ENCODE measurements at places on chromosomes 6 and 20.

DNA sequence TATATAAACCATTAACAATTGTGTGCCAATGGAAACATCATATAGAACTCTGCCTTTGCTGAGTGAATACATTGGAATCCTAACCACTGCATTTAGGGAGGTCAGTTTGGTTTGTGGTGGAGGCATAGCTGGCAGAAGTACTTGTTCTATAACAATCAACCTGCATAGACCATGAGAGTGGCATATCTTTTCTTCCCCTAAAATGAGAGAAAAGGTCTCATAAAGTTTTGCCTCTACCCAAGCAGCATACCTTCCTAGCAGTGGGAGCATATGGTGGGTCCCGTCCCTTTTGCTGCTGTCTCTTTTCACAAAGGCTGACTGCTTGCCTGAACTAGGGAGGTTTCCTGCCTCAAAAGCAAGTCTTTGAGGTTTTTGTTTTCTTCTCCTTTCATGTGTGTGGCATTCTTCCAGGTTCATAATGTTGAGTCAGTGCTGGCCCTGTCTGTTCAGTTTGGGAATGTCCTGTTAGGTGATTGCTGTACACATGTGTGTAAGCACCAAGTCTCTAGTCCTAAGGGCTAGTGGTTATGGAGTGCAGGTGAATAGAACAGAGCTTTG lies 61.2 kb upstream of the SUPT3H start:
- DNase-seq: peak; percentile 91

DNA sequence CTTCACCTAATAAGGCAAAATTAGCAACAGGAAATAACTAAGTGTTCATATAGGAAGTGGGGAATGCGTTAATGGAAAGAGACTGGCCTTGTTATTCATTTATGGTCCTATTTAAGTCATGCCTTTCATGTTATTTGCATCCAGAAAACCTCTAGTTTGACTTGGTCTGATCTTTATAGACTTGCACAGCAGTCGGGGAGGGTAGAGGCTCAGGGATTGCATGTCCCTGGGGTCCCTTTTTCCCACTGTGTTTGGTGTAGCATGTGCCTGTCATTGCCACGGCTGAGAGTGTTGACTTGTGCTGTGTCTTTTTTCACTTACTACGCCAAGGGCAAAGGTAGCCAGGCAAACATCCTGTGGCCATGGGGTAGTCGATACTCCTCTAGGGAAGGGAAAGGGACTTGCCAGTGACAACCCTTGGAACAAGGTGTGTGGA lies 105.4 kb upstream of the RIN2 start:
- DNase-seq: no peak

GRCh38 chr6:108157234-108157980 lies 8.4 kb upstream of the NR2E1 start:
- DNase-seq: no peak

DNA sequence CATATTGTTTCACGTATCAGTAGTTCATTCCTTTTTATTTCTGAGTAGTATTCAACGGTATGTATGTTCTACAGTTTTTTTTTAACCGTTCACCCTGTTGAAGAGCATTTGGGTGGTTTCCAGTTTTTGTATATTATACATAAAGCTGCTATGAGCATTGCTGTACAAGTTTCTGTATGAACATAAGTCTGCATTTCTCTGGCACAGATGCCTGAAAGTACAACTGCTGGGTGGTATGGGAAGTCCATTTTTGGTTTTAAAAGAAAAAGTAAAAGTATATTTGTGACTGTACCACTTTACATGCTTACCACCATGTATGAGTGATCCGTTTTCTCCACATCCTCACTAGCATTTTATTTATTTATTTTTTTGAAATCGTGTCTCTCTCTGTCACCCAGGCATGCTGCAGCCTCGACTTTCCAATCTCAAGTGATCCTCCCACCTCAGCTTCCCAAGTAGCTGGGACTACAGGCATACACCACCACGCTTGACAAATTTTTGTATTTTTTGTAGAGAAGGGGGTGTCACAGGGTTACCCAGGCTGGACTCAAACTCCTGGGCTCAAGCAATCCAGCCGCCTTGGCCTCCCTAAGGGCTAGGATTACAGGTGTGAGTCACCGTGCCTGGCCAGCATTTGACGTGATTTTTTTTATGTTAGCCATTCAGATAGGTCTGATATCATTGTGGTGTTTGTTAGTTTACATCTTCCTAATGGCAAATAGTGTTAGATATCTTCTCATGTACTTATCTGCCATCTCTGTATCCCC lies 11.0 kb upstream of the SIM1 start:
- no peak for DNase-seq

- DNase-seq: no peak
These were observed 92.1 kb upstream of the GCM1 start for GRCh38 chr6:53240761-53241160.

DNA sequence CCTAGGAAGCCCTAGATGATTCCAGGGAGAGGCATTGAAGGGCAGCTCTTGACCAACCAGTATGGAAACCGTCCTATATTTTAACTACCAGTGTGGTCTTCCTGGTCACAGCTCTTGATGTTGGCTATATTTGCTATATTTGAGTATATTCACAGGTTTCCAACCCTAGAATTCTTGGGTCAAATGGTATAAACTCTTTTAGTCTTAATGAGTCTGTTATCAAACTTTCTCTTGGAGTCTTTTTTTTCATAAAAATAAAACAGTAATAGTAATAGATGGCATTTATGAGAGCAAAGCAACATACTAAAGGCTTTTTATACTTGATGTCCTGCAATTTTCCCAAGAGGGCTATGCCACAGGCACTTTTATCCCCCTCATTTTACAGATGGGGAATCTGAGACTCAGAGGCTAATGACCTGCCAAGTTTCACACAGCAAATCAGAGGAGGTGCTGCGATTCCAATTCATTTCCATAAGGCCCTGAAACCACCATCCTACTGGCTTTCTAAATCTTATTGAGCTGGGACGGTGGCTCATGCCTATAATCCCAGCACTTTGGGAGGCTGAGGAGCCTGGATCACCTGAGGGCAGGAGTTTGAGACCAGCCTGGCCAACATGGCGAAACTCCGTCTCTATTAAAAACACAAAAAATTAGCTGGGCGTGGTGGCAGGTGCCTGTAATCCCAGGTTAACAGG lies 217.2 kb upstream of the ZNF217 start:
- no peak for DNase-seq

DNA sequence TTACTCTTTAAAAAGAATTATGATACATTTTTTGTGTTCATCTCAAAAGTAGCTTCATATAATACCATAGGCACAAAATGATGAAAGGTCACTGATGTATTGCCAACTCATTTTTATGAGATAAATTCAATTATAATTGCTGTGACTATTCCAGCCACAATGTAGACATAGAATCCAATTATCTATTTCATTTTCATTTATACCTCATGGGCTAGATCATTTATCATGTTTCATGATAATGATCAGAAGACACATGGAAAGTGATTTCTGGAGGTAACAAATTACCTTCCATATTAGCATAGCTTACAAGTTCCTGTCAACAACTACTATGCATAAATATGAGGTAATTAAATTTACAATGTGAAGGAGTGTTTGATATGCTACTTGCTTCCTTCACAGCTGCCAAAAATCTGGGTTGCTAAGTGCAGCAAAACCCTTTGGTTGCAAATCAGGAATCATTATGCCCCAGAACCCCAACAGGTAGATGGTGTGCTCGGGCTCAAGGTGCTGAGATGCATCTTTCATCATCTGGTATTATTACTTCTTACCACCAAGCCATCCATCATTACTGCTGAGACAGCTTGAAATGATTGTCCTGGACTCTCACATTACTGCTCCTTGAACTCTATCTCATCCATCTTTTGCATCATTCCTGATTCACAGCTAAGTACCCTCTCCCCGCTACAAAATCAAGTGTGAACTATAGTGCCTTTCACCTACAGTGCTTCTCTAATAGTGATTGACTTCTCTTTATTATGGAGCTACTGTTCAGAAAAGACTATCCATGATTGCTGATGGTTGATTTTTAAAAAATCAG lies 306.0 kb upstream of the THEMIS start:
- DNase-seq: peak; percentile 8

DNA sequence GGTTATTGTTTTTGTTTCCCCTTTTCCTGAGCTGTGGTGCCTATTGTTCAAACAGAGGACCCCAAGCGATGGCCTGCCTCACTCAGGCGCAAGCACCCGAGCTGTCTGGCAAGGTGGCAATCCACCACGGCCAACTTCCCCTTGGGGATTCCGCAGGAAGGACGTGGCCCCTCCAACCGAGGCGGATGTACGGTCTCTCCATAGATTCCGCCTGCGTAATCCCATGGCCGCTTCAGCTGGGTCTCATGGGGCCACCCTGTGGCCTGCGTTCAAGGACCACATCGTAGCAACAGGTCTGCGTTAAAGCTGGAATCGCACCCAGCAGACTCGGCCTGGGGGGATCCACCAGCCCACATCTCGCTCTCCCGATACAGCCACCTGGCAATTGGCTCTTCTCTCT lies 79.9 kb downstream of the CEBPB start:
- no peak for DNase-seq

DNA sequence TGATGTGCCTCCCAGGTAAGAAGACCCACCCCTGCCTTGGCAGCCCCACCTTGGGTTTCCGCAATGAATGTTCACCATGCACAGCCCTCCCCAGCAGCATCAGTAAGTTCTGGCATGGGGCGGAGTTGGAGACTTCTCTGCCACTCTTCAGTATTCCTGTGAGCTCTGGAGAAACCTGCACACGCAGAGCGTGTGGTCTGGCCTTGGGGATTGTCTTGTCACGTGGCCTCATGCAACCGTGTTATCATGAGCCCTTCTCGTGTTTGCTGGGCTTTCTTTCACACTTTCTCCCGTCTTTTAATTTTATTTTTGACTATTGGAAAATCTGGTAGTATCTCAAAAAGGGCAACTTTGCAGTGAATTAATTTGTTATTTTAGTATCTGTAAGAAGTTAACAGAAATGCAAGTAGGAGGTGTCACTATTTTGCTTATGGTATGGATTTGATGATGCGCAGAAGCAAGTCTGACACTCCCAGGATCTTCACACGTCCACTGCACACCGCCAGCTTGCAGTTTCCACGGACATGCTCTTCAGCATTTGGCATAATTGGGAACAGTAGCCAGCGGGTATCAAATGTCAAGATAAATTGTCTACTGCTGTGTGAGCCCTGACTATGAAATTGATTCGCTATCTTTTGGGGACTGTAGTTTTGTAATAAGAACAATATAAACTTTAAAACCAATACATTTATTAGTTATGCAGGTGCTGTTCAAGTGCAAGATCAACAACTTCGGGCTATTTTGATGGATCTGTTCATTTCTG lies 463.5 kb downstream of the QKI start:
- no peak for DNase-seq

- peak; percentile 90 for DNase-seq
These were observed 254.3 kb downstream of the BTBD3 start for GRCh38 chr20:12171923-12172524.

DNA sequence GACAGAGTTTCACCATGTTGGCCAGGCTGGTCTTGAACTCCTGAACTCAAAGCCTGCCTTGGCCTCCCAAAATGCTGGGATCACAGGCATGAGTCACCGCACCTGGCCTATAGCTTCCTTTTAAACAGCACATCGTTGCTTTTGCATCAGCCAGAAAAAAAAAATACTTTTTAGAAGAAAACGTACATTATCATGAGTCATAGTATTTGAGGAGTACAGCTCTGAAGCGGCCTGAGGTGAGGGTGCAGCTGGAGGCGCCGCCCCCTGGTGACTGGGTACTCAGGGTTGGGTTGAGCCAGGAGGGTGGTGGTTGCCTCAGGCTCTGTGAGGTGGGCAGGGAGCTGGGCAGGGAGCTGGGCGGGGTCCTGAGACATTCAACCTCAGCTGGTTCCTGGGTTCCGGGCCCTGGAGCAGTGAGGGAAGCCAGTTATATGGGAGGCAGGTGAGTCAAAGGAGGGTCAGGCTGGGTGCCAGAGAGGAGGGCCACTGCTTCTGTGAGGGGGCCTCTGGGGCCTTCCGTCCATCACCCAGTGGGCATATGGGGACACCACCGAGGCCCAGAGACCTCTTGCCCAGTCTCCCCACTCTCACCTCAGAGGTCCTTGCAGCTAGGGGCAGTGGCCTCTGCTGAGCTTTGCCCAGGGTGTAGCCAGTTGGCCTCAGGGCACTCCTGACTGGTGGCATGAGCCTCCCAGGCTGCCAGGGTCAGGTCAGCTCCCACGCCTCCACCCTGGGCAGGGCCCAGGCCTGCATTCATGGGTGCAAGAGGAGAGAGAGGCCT lies 11.7 kb upstream of the ID1 start:
- DNase-seq: peak; percentile 85

GRCh38 chr6:100283285-100283684 lies 181.4 kb downstream of the SIM1 start:
- DNase-seq: peak; percentile 86

- DNase-seq: peak; percentile 83
These were observed 91.3 kb upstream of the DTNBP1 start for GRCh38 chr6:15754035-15754705.

GRCh38 chr6:114218437-114219340 lies 124.1 kb downstream of the HS3ST5 start:
- no peak for DNase-seq

DNA sequence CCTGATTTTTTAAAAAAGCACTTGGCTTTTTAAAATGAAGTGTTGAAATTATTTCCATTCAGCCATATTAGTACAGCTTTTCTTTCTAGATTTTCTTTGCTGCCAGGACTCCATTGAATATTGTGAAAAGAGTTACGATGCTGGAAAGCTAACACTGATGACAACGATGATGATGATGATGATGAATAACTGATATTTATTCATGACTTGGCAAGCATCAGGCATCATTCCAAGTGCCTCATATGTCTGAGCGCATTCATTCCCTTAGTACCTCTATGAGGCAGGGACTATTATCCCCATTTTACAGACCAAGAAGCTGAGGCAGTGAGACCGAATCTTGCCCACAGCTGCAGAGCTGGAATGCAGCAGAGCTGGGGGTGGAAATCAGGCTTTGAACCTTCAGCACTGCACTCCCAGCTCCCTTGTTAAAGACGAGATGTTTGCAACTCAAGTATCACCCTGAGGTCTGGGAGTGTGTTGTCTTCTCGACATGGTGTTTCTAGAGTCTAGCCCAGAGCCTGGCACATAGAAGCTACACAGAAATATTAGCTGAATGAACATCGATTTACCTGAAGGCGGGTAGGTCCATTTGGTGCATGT lies 85.5 kb upstream of the FRMD1 start:
- DNase-seq: no peak

GRCh38 chr6:21438986-21439352 lies 154.6 kb upstream of the SOX4 start:
- DNase-seq: no peak

DNA sequence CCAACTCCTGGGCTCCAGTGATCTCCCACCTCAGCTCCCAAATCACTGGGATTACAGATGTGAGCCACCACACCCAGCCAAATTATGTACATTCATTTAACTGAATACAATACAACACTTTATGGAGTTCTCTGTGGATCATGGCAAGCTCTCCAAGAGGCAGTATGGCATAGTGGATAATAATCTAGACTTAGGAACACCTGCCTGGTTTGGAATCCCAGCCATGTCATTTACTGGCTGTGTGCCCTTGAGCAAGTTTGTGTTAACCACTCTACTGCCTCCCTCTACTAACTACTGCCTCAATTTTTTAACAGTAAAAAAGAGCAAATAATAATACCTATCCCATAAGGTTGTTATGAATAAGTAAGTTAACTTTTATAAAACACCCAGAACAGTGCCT lies 1.9 kb upstream of the ETV7 start:
- no peak for DNase-seq

Data from fibroblast of skin of right quadriceps (primary cell).